ENCODE measurements at places on chromosomes 11 and 22. TPM values are rescaled to one million over a fixed set of nuclear protein-coding genes. Genes with fewer than 3 reads are reported as not detected.

Gene ANO1
- 10.3 TPM for total RNA-seq

DNA sequence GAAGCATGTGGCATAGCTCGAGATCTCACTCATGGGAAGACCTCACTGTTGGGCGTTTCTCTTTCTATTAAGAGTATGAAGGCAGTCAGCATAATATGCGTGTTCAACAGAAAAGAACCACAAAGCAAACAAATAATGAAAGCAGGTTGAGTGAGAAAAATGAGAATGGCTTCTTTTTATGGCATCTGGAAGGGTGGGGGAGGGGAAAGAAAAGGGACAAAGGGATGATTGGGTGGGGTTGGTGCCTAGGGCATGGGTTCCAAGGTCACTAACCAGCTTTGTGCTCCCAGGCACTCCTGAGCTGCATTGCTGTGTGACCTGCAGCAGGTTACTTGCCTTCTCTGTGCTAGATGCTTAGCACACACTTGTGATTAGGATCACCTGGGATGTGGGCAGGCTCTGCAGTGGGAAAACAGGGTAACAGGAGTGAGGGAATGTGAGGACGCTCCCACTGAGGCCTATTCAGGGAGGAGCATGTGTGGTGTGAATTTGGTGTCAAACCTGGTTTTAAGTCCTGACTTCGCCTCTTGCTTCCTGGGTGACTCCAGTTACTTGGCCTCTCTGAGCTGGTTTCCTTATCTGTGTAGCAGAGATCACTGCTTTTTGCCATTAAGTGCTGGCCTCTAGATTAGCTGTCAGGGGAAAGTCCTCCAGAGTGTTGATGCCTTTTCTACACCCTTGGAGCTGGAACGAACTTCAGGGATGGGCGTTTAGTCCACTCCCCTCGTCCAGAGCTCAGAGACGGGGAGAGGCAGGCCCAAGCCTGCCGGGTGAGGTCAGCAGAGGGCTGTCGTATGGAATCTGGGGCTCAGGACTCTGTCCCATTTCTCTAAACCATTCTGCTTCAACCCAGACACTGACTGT is 74.8 kb downstream of the KIAA1671 start:
- no peak for DNase-seq

- peak; percentile 49 for DNase-seq
Measured at GRCh38 chr11:103035791-103036434, 56.0 kb downstream of the DCUN1D5 start.

GRCh38 chr11:124917115-124917637 is 1.9 kb upstream of the HEPN1 start:
- DNase-seq = no peak

Gene RAG2
- 0.94 TPM for total RNA-seq

- no peak for DNase-seq
Measured at GRCh38 chr11:1739576-1739975, 10.8 kb downstream of the IFITM10 start.

Gene SLC22A25
- total RNA-seq = not detected

- no peak for DNase-seq
Measured at GRCh38 chr11:7759010-7759409, 37.7 kb downstream of the OR5P2 start.

DNA sequence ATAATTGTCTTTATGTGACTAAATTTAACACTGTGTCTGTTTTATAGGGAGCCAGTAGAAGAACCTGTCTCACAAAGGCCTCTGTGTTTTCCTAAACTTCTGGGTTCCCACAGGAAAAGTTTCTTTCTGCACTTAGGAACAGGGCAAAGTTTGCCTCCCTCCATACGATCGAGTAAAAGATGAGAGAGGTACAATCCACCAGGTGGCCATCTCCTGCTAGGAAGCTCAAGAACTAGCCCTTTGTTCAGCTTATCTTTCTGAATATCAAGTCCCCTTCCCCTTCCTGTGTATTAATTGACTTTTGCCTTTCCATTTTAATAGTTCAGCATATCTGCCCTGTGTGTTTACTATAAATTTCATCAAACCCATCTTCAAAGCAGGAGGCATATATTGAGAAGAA is 18.0 kb downstream of the CSNK2A3 start:
- no peak for DNase-seq

Gene FAM83F
- 30.2 TPM for total RNA-seq

DNA sequence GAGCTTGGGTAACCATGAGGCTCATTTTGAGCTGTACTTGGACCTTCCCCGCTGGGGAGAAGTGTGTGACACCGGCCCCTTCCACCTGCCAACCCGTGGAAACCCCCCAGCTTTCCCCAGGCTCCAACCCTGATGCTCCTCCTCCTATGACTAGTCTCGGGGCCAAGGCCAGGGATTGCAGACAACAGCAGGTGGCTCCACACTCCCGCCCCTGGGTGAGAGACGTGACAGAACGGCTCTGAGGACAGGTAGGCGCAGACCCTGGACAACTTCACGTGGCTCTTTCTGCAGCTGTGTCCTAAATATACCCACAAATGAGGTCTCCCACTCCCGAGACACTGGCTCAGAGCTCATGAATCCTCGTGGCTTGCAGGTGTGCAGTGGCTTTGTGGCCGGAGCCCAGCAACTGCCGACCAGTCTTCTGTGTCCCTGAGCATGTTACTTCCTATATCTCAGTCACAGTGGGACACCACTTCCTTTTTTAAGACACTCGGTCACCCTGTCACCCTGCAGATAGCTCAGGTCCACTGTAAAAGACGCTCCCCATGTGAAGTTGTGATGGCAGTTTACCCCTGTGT is 55.2 kb downstream of the NECTIN1 start:
- DNase-seq = peak; percentile 58

Gene IL17RA
- total RNA-seq = 8.3 TPM

- peak; percentile 69 for DNase-seq
Measured at GRCh38 chr22:40666151-40666848, 13.0 kb upstream of the MCHR1 start.

DNA sequence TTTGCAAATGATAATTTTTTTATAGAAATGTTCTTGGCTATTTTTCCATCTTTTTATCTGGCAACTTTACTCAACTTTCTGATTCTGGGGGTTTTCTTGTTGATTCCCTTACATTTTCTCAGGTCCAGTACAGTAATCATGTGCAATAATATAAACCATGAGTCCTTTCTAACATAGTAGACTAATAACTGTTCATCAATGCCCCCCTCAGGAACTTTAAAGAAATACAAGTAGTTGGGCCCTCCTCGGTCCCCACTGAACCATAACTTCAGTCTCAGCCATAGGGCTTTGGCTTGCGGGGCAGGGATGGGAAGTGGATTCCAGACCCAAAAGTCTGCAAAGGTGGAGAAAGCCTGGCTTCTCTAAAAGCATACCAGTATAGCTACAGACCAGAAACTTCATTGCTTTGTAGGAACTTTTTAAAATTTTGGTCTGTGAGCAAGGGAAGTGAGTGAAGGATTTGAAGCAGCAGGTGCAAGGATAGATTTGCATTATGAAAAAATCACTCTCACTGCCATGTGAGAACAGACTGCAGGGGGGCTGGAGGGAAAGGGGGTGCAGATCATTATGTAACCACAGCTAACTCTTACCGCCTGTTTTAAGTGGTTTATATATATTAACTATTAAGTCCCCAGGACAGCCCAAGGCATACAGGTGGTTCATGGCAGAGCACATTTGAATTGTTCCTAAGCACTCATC is 10.4 kb upstream of the TUB start:
- DNase-seq = no peak

Gene CCDC15
- total RNA-seq = 15.1 TPM

Gene APLNR
- total RNA-seq = 1.1 TPM

GRCh38 chr22:36010090-36010489 is 18.5 kb downstream of the RBFOX2 start:
- no peak for DNase-seq

Gene YDJC
- total RNA-seq = 37.1 TPM

Gene MS4A6A
- 6.1 TPM for total RNA-seq

- no peak for DNase-seq
Measured at GRCh38 chr11:98944461-98944860, 76.3 kb upstream of the CNTN5 start.

Measured in testis (tissue), 5 donors.